B cell (primary cell): ENCODE measurements at places on chromosomes 5 and 9.

DNA sequence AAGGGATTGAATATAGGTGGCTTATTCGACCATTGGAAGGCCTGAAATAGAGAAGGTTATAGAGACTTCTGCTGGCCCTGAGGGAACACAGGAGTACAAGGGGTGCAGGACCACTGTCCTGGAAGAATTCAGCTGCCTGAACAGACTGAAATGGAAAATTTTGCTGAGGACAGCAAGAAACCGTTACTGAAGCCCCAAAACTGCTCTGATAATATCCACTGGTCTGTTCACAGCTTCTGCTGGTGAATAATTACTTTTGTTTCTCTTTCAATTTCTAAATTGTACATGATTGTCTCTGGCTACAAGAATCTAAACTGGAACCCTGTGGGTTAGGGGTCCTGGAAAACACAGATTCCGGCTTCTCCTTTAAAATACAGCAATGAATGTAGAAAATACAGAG is 218.5 kb upstream of the CDH12 start:
- H3K4me3 ChIP-seq, result no peak overlapping the region
- peaks cover 5% of the 10 kb centered on the region for H3K4me1 ChIP-seq
- no peak overlapping the region for H3K27ac ChIP-seq
- no peaks in the 10 kb centered on the region for H3K36me3 ChIP-seq
- H3K27me3 ChIP-seq, result no peaks in the 10 kb centered on the region

DNA sequence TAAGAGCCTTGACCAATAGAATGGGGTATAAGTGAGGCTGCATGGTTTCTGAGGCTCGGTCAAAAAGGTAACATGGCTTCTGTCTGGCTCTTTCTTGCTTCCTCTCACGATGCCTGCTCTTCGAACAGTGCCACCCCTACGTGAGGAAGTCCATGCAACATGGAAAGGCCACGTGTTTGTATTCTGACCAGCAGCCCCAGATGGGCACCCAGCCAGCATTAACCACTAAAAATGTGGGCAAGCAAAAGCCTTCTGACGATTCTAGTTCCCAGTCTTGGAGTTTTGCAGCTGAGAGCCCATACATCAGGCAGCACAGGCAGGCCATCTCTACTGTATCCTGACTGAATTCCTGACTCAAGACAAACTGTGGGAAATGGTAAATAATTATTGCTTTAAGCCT is 24.2 kb upstream of the NREP start:
- no peaks in the 10 kb centered on the region for H3K27me3 ChIP-seq
- H3K36me3 ChIP-seq, result no peaks in the 10 kb centered on the region
- H3K4me1 ChIP-seq, result no peaks in the 10 kb centered on the region
- no peak overlapping the region for H3K27ac ChIP-seq

- no peaks in the 10 kb centered on the region for H3K4me1 ChIP-seq
- H3K4me3 ChIP-seq, result no peak overlapping the region
- no peak overlapping the region for H3K27ac ChIP-seq
- no peaks in the 10 kb centered on the region for H3K36me3 ChIP-seq
- no peaks in the 10 kb centered on the region for H3K27me3 ChIP-seq
Observed at GRCh38 chr5:141778206-141778605, 96.2 kb upstream of the ARAP3 start.

DNA sequence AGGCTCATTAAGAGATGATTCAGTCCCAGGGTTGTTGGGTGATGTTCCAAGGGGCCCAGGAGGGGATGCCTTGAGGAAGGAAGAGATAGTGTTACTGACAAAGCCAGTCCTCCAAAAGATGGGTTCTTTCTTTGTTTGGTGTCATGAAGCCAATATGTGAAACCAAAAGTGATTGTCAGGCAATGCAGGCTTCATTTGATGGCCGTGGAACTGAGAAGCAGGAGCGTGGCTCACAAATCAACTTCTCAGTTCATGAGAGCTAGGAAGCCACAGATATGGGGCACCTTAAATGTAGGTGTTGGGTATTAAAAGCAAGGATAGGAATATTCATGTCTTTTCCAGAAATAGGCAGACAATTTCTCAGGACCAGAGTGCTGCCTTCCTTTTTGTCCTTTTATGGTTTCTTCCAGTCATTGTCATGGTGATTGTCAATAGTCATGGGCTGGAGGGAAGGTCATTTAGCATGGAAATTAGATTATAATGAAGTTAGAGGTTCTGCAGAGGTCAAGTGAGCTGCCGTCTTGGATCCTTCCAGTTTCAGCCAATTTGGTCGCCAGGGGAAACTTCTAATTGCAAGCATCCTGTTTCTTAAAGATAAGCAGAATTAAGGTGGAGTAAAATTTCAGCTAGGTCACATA is 393.0 kb downstream of the NTRK2 start:
- H3K4me3 ChIP-seq, result no peak overlapping the region
- H3K4me1 ChIP-seq, result no peaks in the 10 kb centered on the region
- H3K36me3 ChIP-seq, result no peaks in the 10 kb centered on the region
- DNase-seq, result no peak
- no peak overlapping the region for H3K27ac ChIP-seq
- H3K27me3 ChIP-seq, result no peaks in the 10 kb centered on the region

DNA sequence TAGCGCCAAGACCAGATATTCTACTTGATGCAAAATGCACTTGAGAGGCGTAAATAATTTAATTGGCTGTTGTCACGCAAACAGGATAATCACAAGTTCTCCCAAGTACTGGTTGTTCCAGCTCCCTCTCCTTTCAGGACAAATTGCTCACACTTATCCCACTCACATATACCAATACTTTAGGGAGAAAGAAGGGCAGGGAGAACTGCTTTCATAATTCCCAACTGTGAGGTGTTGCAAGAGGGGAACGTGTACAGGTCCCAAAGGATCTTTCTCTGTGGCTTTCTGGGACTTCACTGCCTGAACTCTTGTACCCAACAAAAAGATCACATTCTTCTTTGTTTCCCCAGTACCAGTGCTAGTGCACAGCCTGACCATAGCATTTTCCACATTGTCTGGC is 21.5 kb upstream of the TGFBI start:
- no peak for DNase-seq
- no peaks in the 10 kb centered on the region for H3K36me3 ChIP-seq
- no peak overlapping the region for H3K4me3 ChIP-seq
- H3K4me1 ChIP-seq, result no peaks in the 10 kb centered on the region
- H3K27me3 ChIP-seq, result no peaks in the 10 kb centered on the region
- H3K27ac ChIP-seq, result no peak overlapping the region

GRCh38 chr9:18721267-18721994 is 247.5 kb downstream of the ADAMTSL1 start:
- H3K4me3 ChIP-seq, result no peak overlapping the region
- no peaks in the 10 kb centered on the region for H3K36me3 ChIP-seq
- H3K27ac ChIP-seq, result no peak overlapping the region
- H3K4me1 ChIP-seq, result no peaks in the 10 kb centered on the region
- no peaks in the 10 kb centered on the region for H3K27me3 ChIP-seq

- DNase-seq, result no peak
- no peak overlapping the region for H3K4me3 ChIP-seq
Observed at GRCh38 chr9:108972186-108972585, 38.0 kb downstream of the ABITRAM start.

GRCh38 chr9:86126998-86127972 is 27.9 kb upstream of the GOLM1 start:
- H3K36me3 ChIP-seq, result no peaks in the 10 kb centered on the region
- H3K27ac ChIP-seq, result no peak overlapping the region
- no peaks in the 10 kb centered on the region for H3K4me1 ChIP-seq
- peaks cover 3% of the 10 kb centered on the region for H3K27me3 ChIP-seq

GRCh38 chr5:142789206-142789605 is 19.0 kb downstream of the ARHGAP26 start:
- H3K27ac ChIP-seq, result no peak overlapping the region
- H3K4me1 ChIP-seq, result peaks cover 17% of the 10 kb centered on the region
- no peak overlapping the region for H3K4me3 ChIP-seq
- DNase-seq, result no peak

DNA sequence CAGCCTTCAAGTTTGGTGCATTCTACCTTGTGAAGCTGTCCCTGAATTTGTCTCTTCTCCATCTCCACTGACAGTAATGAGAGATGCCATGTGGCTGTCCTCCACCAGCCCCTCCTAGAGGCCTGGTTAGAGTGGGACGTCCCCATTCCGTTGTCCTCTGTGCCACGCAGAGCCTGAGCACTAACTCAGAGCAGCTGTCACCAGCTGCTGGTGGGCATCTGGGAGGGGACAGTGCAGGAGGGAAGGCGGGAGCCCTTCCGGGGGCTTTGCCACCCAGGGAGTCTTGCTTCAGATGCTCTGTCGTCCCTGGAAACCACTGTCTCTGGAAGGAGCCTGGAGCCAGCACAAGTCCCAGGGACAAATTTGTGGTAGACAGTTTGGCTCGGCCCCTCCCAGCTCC is 78.6 kb downstream of the PDZD2 start:
- H3K4me3 ChIP-seq, result no peak overlapping the region
- no peaks in the 10 kb centered on the region for H3K4me1 ChIP-seq
- no peak overlapping the region for H3K27ac ChIP-seq
- H3K36me3 ChIP-seq, result no peaks in the 10 kb centered on the region
- no peak for DNase-seq
- H3K27me3 ChIP-seq, result no peaks in the 10 kb centered on the region

DNA sequence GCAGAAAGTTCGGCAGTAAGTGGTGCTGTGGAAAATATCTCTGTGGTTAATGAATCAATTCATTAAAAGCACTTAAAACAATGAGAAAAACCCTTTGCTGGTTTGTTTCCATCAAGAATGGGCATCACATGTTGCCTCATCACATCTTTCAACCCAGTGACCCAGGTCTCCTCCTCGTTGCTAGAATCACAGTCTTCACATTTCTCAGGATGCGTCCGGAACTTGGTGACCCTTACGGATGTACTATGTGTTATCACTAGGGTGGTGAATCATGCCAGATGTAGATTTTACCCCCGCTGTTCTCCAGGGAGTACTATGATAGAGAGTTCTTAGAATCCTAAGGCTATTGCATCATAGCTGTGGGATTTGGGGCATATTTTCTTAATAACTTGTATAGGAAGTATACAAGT is 217.9 kb upstream of the KLF4 start:
- H3K27me3 ChIP-seq, result no peaks in the 10 kb centered on the region
- no peak overlapping the region for H3K27ac ChIP-seq
- DNase-seq, result no peak
- H3K36me3 ChIP-seq, result no peaks in the 10 kb centered on the region
- no peak overlapping the region for H3K4me3 ChIP-seq
- H3K4me1 ChIP-seq, result no peaks in the 10 kb centered on the region

DNA sequence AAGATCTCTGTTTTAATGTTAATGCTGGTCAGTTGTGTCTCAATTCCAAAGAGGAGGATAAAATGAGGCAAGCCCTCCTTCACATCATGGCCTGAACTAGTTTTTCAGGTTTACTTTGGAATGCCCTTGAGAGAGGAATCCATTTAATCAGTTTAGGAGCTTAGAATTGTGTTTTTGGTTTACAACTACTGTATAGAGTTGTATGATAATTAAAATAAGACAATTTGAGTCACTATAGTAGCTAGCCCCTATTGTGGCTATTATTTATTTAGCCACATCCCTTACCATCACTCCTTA is 107.8 kb upstream of the PRLR start:
- no peak overlapping the region for H3K4me3 ChIP-seq
- no peak for DNase-seq
- no peaks in the 10 kb centered on the region for H3K36me3 ChIP-seq
- no peaks in the 10 kb centered on the region for H3K27me3 ChIP-seq

- no peak overlapping the region for H3K27ac ChIP-seq
- no peak overlapping the region for H3K4me3 ChIP-seq
Observed at GRCh38 chr5:40221796-40222195, 457.9 kb upstream of the PTGER4 start.

- no peak overlapping the region for H3K4me3 ChIP-seq
- H3K4me1 ChIP-seq, result no peaks in the 10 kb centered on the region
- H3K27ac ChIP-seq, result no peak overlapping the region
- no peaks in the 10 kb centered on the region for H3K27me3 ChIP-seq
- no peak for DNase-seq
- H3K36me3 ChIP-seq, result no peaks in the 10 kb centered on the region
Observed at GRCh38 chr5:96279801-96280542, 153.1 kb downstream of the PCSK1 start.

- H3K4me1 ChIP-seq, result no peaks in the 10 kb centered on the region
- H3K27me3 ChIP-seq, result no peaks in the 10 kb centered on the region
- no peak overlapping the region for H3K27ac ChIP-seq
- DNase-seq, result no peak
- no peaks in the 10 kb centered on the region for H3K36me3 ChIP-seq
Observed at GRCh38 chr5:147189109-147189424, 45.8 kb upstream of the STK32A start.

DNA sequence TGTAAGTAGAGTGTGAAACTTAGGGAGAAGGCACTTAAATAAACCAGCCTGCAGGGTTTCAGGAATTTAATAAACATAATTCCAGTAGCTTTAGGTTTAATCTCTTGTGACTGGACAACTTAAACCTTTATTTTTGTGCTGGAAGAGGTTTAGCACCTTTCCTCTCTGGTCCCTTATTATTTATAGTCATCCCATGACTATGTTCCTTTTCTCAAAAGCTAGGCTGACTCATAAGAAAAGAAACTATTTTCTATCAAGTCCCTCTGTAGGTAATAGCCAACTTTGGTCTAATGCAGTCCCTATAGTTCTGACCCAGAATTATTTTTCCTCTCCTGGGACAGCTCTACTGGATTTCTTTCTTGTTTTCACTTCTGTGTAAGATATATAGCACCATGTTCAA is 588.9 kb downstream of the NR2F1-AS1 start:
- DNase-seq, result no peak
- H3K4me1 ChIP-seq, result no peaks in the 10 kb centered on the region
- H3K27me3 ChIP-seq, result no peaks in the 10 kb centered on the region
- H3K4me3 ChIP-seq, result no peak overlapping the region
- H3K36me3 ChIP-seq, result no peaks in the 10 kb centered on the region

- DNase-seq, result no peak
- no peak overlapping the region for H3K4me3 ChIP-seq
- H3K27ac ChIP-seq, result no peak overlapping the region
- peaks cover 9% of the 10 kb centered on the region for H3K27me3 ChIP-seq
- H3K36me3 ChIP-seq, result no peaks in the 10 kb centered on the region
- no peaks in the 10 kb centered on the region for H3K4me1 ChIP-seq
Observed at GRCh38 chr9:135154050-135154615, 66.7 kb downstream of the OLFM1 start.

- no peak overlapping the region for H3K4me3 ChIP-seq
- H3K27ac ChIP-seq, result no peak overlapping the region
- H3K36me3 ChIP-seq, result no peaks in the 10 kb centered on the region
- H3K27me3 ChIP-seq, result no peaks in the 10 kb centered on the region
- no peaks in the 10 kb centered on the region for H3K4me1 ChIP-seq
Observed at GRCh38 chr5:169157064-169157463, 143.9 kb downstream of the SLIT3 start.

GRCh38 chr5:159467666-159468065 is 137.4 kb upstream of the IL12B start:
- H3K36me3 ChIP-seq, result no peaks in the 10 kb centered on the region
- H3K4me3 ChIP-seq, result no peak overlapping the region
- peaks cover 4% of the 10 kb centered on the region for H3K4me1 ChIP-seq
- DNase-seq, result no peak
- no peaks in the 10 kb centered on the region for H3K27me3 ChIP-seq

GRCh38 chr9:97529363-97530076 is 28.1 kb downstream of the TMOD1 start:
- no peak overlapping the region for H3K27ac ChIP-seq
- no peak overlapping the region for H3K4me3 ChIP-seq
- no peaks in the 10 kb centered on the region for H3K4me1 ChIP-seq

- H3K27me3 ChIP-seq, result no peaks in the 10 kb centered on the region
- H3K4me1 ChIP-seq, result no peaks in the 10 kb centered on the region
- no peak for DNase-seq
- H3K4me3 ChIP-seq, result no peak overlapping the region
Observed at GRCh38 chr5:172334641-172335040, 51.1 kb upstream of the UBTD2 start.
